Left ventricle myocardium superior (tissue), 1 donor: ENCODE measurements at places on chromosomes 12 and 14.
A peak's percentile ranks its signal among the peaks of the same experiment; 100 is the strongest.

- peak; percentile 39 for DNase-seq
These were observed 177.9 kb downstream of the MYRFL start for GRCh38 chr12:70002912-70003255.

GRCh38 chr12:132807295-132808092 is 21.2 kb downstream of the GOLGA3 start:
- DNase-seq, result no peak

DNA sequence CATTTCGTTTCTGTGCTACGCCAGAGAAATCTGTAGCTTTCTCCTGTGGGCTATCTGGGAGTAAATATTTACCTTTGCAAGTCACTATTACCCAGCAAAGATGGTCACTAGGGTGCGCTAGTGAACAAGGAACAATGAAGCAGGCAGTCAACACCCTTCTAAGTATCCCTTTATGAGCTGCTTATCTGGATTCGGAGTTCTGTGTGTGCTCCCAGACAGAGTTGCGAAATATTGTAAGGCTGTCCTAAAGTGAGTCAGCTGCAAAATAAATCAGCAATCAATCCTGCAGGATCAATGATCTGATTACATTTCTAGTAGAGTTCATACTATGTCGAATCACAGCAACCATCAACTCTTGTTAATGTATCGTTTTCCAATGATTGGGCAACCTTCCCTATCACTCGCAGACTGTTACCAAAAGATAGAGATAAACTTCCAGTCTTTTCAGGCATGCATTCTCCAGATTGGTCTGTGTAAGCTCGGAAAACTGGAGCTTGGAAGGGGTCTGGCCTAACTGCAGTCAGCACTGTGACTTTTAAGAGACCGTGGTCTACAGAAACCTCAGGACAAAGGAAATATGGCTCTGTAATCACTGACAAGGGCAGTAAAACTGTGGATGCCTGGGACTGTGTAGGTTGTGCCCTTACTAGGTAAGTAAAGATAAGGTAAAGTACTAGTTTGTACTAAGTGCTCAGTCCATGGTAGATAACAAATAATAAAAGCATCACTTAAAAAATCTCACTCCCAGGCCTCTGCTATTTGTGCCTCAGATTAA is 133.5 kb downstream of the KCNK10 start:
- no peak for DNase-seq

DNA sequence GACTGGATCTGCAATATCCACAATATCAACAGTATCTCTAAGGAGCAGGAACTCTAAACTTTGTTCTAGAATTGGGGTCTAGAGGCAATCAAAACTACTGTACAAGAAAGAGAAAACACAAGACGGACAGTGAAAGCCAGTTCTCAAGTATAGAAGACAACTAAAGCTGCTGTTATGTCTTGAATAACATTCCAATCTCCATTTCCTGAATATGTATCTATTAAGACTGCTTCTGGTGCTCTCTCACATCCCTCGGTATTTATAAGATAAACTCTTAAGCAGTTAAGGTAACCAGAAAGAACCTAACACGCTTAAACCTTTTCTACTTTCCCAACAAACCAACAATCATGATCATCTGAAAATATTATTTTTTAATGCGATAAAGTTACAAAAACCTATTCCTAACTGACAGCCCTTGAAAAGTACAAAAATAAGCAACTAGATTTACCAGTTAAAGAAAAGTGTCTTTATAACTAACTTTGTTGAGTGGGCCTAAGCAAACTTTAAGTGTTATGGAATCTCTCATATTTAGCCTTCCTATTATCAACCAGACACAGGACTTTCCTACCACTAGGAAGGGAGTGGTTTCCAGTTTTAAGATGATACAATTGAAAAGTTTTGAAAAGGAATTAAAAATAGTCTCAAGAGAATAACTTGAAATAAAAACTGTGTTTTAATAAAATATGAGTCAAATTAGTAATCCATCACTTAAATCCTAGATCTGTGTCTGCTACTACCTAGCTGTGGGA is 30.7 kb downstream of the NUMB start:
- DNase-seq, result no peak

GRCh38 chr14:93716746-93717667 is 71.3 kb downstream of the PRIMA1 start:
- no peak for DNase-seq

DNA sequence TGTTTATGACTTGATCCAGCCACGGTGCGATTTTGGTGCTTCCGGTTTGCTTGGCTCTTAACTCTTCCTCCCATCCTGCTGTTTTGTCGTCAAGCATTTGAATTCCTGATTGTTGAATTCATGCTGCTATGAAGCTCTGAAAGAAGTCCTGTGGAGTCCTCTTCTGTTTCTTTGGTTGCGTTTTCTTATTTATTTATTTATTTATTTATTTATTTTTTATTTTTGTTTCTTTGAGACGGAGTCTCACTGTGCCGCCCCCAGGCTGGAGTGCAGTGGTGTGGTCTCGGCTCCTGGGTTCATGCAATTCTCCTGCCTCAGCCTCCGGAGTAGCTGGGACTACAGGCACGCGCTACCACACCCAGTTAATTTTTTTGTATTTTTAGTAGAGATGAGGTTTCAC is 3.0 kb upstream of the MTA1 start:
- DNase-seq, result no peak

GRCh38 chr14:51260225-51260624 is 20.2 kb downstream of the TMX1 start:
- DNase-seq, result no peak

GRCh38 chr12:95390192-95390591 is 83.8 kb upstream of the METAP2 start:
- no peak for DNase-seq
